T-helper 2 cell (primary cell): ENCODE measurements at places on chromosomes 13 and 19.
A peak's percentile ranks its signal among the peaks of the same experiment; 100 is the strongest.

- no peak for DNase-seq
These were observed 6.6 kb upstream of the MCF2L start for GRCh38 chr13:112962396-112962795.

DNA sequence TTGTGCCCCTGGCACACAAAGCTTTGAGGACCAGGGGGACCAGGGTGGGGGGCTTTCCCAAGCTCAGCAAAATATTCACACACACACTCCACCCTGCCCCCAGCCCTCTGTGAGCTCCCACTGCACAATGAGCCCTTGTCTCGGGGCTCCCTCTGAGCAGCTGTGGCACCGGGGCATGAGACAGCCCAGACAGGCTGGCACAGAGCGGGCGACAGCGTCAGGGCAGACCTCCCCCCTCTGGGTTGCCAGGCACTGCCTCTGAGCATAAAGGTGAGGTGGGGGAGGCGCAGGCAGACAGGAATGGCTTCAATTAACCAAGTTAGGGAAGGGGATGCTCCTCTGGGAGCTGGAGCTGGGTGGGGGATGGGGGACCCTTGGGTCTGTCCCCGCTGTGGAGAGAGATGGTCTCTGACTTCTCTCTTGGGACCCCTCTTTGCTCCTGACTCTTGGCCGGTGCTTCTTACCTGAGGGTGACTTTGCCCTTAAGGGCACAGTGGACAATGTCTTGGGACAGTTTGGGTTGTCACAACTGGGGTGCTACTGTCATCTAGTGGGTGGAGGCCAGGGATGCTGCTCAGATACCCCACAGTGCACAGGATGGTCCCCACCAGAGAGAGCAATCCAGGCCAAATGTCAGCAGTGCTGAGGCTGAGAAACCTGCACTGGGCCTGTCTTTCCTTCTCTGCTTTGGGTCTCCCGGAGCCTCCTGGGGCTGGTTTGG is 30.3 kb downstream of the LYL1 start:
- no peak for DNase-seq

DNA sequence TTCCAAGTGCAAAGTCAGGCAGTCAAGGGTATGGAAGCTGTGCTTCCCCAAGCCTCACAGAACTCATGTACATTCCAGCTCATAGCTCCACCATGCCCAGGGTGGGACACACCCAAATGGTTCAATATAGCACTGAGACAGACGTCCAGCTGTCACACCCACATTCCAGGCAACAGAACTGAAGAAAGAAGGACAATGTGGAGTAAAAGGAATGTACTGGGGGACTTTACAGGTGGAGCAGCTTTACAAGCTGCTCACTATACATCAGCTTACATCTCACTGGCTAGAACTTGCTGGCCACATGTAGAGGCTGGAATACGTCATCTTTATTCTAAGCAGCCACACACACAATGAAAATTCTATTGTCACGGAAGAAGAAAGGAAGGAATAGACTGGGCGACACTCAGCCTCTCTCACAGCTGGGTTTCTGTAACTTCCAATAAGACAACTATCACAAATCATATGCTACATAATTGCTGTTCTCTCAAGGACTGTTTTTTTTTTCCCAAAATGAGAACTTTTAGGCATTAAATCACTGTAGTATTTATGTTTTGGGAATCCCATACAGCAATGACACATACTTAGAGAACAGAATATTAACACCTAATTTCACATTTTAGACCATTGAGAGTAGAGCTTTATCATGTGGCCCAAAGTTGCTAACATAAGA is 86.1 kb downstream of the KLF12 start:
- DNase-seq: no peak

DNA sequence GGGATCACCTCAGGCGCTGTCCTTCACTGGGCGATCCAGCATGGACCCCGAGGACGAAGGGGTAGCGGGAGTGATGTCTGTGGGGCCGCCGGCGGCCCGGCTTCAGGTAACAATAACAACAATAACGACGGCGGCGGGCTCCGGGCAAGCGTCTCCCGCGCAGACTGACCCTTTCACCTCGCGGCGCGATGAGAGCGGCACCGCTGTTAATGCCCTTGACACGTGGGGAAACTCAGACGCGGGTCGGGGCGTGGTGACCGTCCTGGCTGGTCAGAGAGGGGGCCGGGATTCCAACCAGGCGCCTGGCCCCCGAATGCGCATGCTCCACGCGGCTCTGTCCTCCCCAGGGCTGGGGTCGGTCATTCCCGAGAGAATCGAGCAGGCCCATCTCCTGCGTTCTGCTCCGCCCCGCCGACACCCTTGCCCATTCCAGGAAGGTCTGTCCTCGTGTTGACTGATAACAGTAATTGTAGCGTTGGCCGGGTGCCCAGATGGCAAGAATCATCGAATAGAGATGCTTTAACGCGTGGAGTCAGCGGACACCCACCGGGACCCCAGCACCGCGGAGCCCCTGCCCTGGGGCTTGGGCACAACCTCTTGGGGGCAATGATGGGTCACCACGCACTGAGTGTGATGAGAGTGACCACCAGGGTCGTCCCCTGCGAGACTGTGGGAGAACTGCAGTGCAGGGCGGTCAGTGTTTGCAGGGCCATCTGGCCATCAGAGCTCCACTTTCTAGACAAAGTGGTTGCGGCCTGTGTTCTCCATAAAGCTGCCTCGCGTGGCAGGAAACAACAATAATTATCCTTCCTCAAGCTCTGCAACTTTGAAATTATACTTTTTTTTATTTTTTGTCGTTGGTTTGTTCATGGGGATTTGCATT is 528 bp downstream of the ZNF8 start:
- peak; percentile 4 for DNase-seq

- no peak for DNase-seq
These were observed 2.3 kb downstream of the ZNF780A start for GRCh38 chr19:40088299-40089047.

- no peak for DNase-seq
These were observed 23.6 kb downstream of the AP3D1 start for GRCh38 chr19:2127758-2128157.

DNA sequence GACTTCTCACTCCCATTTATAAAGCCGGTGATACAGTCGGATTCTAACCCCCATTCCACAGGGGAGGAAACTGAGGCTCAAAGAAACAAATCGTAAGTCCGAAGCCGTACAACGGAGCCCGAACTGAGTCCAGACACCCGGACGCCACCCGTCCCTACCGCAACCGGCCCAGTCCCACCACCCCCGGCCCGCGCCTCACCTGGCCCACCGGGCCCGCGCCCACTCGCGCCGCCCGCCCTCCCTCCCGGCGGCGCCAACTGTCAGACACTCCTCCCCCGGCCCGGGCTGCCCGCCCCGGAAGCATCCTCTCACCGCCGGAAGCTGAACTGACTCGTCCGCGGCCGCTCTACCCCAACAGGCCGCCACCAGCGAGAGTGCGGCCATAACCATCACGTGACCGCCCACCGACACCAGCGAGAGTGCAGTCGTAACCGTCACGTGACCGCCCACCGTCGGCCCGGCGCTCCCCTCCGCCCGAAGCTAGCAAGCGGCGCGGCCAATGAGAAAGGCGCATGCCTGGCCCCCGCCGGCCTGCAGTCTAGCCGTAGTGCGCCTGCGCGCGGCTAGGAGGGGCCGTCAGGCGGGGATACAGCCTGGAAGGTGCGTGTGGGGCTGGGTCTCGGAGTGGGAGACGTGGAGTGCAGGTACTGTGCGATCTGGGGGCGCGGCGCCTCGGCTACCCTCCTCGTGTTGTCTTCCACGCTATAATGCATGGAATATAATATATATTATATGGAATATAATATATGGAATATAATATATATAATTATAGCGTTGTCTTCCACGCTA is at the start of the genes C19orf47 and PLD3:
Gene C19orf47, minus strand, starts transcription at position 273 of the 789 bp plus-strand sequence. CDS start 6,540 bp downstream, outside the sequence.
Gene PLD3, plus strand, starts transcription at position 571 of the 789 bp plus-strand sequence. CDS start 17,789 bp downstream, outside the sequence.
- peak; percentile 99 for DNase-seq

DNA sequence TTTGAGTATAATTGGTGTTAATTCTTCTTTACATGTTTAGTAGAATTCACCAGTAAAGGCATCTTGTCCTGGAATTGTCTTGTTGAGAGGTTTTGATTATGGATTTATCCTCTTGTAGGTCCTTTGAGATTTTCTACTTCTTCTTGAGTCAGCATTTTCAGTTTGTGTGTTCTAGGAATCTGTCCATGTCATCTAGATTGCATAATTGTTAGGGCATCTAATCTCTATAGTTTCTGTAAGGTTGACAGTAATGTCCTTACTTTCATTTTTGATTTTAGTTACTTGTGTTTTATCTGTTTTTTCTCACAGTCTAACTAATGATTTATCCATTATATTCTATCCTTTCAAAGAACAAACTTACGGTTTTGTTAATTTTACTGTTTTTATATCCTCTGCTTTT is 492.0 kb downstream of the FGF9 start:
- no peak for DNase-seq

DNA sequence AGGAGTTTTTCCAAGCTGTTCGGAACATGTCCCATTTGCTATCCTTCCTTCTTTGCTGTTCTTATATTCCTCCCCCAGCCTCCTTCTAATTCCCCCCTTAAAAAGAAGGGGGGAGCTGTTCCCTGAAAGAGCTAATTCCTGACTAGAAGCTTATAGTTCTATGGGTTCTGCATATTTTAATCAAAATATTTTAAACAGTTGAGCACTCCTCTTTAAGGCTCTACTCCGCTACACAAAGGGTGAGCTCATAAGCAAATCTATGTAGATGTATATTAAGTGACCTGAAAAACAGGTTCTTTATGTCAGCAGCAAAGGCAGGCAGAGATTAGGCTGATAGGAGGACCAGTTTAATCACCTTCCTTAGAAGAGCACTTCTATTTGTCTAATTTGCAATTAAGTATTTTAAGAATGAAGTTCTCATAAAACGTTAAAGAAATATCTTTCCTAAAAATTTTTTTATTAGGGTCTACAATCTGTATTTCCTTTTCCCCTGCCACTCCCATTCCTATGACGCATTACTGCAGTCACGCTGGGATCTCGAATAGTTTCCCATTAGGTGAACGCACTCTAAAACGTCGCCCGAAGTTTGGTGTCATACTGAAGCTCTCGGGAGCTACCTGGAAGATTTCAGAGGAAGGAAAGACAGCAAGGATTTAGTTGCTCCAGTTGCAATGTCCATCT is 5.2 kb downstream of the EFNB2 start:
- DNase-seq: no peak

GRCh38 chr19:35533822-35534392 is 651 bp downstream of the GAPDHS start:
- DNase-seq: no peak

GRCh38 chr19:38434549-38435051 is 1.1 kb downstream of the RYR1 start:
- DNase-seq: no peak

DNA sequence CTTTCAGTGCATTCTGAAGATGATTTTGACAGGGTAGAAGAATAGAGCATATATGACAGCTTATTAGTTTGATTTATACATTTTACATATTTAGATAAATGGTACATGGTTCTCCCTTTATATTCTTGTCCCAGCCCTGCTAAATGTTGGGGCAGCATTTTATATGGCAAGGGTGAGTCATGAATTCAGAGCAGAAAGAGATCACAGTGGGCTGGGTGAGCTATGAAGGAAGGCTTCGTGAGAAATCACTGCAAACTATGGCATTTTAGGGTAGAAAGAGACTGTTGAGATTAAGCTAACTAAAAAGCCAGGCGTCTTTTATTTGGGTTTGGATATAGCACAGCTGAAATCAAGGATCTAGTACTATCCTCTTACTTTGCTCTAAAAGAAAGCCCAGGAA is 23.9 kb upstream of the METTL21C start:
- DNase-seq: no peak

GRCh38 chr19:50046649-50047503 is 21.1 kb downstream of the ZNF473 start:
- DNase-seq: peak; percentile 32

DNA sequence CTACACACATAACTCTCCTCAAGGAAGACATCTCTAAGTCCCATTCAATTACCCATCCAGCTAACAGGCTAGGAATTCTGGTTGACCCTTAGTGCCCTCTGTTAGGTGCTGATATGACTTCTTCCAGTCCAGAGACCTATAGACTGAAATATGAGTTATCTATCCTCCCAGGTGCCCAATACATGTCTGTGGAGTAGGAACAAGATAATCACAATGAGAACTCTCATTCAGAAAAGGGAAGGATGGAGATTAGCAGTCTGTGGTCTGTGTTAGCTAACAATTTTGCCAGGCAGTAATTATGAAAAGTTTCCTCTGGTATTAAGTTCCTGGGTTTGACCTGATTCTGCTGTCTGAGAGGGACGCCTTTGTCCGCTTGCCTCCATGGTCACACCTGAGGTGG is 44.2 kb upstream of the SLAIN1 start:
- DNase-seq: no peak

- no peak for DNase-seq
These were observed 108.0 kb downstream of the URI1 start for GRCh38 chr19:30049846-30050667.

DNA sequence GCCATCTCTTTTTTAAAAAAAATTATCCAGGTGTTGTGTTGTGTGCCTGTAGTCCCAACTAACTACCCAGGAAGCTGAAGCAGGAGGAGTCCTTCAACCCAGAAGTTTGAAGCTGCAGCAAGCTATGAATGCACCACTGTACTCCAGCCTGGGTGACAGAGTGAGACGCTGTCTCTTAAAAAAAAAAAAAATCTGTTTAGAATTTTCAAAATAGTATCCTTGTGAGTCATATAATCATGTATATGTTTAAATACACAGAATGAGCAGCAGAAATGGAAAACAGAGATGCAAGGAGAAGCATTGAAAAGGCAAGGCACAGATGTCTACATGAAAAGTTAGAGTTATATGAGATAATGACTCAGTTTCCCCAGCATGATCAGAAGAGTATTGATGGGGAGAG is 31.2 kb downstream of the SYDE1 start:
- no peak for DNase-seq

GRCh38 chr13:90947976-90948375 is 399.5 kb upstream of the MIR17HG start:
- no peak for DNase-seq

- DNase-seq: no peak
These were observed 77.5 kb downstream of the SERP2 start for GRCh38 chr13:44451126-44451525.

- no peak for DNase-seq
These were observed 32.5 kb downstream of the UCHL3 start for GRCh38 chr13:75581874-75582640.

DNA sequence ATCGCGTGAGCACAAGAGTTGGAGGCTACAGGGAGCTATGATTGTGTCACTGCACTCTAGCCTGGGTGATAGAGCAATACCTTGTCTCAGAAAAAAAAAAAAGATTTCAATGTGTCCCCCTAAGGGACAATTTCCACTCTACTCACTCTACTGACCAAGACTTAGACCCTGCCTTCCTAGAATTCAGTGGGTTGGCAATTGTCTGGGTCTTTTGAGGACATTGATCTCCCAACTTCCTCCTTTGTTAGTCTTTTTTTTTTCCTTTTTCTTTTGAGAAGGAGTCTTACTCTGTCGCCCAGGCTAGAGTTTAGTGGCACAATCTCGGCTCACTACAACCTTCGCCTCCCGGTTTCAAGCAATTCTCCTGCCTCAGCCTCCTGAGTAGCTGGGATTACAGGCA is 2.2 kb downstream of the SPTBN4 start:
- DNase-seq: no peak
